ENCODE measurements at places on chromosomes 5 and 9. TPM values are rescaled to one million over a fixed set of nuclear protein-coding genes. Genes with fewer than 3 reads are reported as not detected.
A peak's percentile ranks its signal among the peaks of the same experiment; 100 is the strongest.

DNA sequence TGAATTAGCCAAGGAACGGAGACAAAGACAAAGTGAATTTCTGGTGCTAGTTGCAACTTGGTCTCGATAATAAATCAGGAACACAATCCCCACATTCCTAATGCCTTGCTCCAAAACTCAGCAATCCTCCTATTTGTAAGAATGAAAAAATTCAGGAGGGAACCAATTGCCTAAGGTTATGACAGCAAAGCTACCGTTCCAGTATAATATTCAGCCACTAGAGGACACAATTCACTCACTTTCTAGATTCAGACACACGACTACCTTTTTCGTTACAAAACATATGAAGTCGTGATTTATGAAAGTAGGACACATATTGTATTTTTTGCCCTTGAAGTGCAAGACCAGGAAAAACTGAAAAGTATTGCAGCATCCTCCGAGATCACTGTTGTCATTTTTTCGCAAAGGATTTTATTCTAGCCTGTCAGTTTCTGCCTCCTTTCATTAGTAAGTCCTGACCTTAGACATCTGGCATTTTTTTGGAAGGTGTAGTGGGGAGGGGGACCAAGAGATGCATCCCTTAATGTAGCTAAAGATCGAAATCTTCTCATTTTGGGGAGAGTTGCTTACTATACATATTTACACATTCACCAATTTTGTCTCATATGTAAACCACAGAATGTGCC is 133.1 kb downstream of the DOCK8 start:
- H3K36me3 ChIP-seq = no peaks in the 10 kb centered on the region
- H3K4me1 ChIP-seq = no peaks in the 10 kb centered on the region
- peak; percentile 37 for DNase-seq
- H3K27ac ChIP-seq = no peak overlapping the region
- H3K4me3 ChIP-seq = no peak overlapping the region
- H3K27me3 ChIP-seq = no peaks in the 10 kb centered on the region

DNA sequence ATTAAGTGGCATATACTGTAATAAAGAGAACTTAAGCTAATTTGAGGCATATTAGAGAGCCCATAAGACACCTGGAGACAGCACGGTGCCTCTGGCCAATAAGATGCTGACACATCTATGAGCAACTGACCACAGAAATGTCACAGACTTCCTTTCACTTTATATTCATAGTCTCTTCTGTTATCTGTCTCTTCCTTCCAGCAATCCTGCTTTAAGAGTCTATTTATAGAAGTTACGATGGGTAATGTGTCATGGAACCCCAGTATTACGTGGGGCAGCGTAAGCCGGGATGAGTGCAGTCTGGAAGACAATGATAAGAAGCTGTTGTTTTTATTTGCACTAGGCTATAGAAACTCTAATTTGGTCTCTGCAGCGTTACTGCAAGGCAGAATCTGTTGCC is 136.8 kb downstream of the CFAP90 start:
- H3K27me3 ChIP-seq = no peaks in the 10 kb centered on the region
- H3K27ac ChIP-seq = no peak overlapping the region
- no peaks in the 10 kb centered on the region for H3K4me1 ChIP-seq
- no peak for DNase-seq

DNA sequence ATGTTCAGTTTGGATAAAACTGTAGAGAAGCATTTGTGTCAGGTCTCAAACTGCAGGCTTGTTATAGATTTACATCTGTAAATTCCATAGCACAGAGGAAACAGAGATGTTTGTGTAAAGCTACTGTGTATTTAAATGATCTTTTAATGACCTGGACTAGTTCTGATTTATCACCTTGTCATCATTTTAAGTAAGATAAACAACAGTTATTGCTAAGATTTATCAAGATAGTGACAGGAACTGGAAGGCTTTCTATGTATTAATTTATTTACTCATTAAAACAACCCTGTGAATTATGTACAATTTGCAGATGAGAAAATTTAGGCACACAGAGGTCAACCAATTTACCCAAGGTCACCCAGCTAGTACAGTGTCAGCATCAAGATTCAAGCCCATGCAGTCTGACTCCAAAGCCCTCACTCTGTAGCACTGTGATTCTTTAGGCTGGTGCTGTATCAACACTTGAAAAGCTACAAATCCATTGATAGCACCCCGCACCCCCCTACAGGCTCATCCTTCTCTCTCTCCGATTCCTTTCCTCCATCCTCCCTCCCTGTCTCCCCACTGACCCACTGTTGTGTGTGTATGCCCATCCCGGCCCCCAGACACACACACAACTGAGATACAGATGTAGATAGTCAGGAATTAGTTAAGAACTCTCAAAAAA is 184.5 kb downstream of the FBN2 start:
- DNase-seq = peak; percentile 6
- H3K27ac ChIP-seq = no peak overlapping the region
- no peak overlapping the region for H3K4me3 ChIP-seq
- no peaks in the 10 kb centered on the region for H3K4me1 ChIP-seq
- no peaks in the 10 kb centered on the region for H3K27me3 ChIP-seq

DNA sequence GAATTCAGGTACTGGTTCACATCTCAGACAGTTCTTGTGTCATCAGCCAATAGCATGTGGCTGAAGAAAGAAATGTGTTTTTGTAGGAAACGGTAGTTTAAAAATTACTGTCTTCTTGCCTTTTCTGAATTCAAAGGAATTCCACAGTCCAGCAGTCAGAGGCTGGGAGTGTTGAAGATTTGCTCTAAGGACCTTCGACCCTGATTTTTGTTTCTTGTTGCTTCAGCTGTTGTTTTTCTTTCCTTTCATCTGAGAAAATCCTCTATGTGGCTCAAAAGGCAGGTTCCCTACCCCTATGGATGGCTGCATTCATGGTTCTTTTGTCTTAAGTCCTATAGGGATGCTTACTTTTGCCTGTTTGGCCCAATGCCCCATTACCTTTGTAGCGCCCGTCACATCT is 304.9 kb downstream of the TMEM167A start:
- H3K4me3 ChIP-seq = no peak overlapping the region
- DNase-seq = no peak
- no peak overlapping the region for H3K27ac ChIP-seq
- H3K36me3 ChIP-seq = no peaks in the 10 kb centered on the region

The HTR4 gene
- not detected for total RNA-seq

The C9 gene
- total RNA-seq = 0.44 TPM

The CEL gene
- total RNA-seq = 1.9 TPM

The UAP1L1 gene
- 38.1 TPM for total RNA-seq

DNA sequence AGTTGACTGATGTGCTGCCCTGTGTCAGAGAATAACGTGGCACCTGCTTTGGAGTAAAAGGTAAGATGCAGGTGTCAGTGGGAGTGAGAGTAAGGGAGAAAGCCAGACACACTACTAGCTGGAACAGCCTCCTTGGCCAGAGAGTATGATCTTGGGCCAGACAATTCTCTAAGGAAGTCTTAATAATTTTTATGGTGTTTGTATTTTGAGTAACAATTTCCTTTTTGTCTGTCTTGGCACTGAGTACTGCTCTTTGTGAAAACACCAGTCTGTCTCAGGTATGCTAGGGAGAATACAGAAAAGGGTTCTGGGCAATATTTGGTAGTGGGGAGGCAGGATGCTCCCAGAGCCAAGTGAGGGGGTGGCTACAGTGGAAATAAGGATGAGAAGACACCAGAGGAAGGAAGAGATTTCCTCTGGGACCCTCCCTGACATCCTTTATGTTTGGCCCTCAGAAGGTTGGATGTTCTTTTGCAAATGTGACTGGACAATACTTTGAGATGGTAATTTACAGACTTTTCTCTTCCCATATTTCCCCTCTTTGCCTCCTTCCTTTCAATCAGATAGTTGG is 20.6 kb upstream of the PRDM6 start:
- DNase-seq = no peak
- H3K36me3 ChIP-seq = no peaks in the 10 kb centered on the region
- no peaks in the 10 kb centered on the region for H3K4me1 ChIP-seq
- no peak overlapping the region for H3K4me3 ChIP-seq
- H3K27ac ChIP-seq = no peak overlapping the region
- peaks cover 7% of the 10 kb centered on the region for H3K27me3 ChIP-seq

- no peak overlapping the region for H3K4me3 ChIP-seq
- DNase-seq = no peak
- H3K36me3 ChIP-seq = no peaks in the 10 kb centered on the region
- H3K27me3 ChIP-seq = no peaks in the 10 kb centered on the region
Measured at GRCh38 chr5:133905424-133905823, 63.0 kb downstream of the C5orf15 start.

All from endothelial cell of umbilical vein (primary cell).